ENCODE measurements at places on chromosomes 16 and 17.

GRCh38 chr16:11800382-11800718, 3.3 kb upstream of the ZC3H7A start:
- no peak for DNase-seq

- no peak for DNase-seq
Measured at GRCh38 chr16:3140603-3141427, 6.0 kb downstream of the ZNF213 start.

DNA sequence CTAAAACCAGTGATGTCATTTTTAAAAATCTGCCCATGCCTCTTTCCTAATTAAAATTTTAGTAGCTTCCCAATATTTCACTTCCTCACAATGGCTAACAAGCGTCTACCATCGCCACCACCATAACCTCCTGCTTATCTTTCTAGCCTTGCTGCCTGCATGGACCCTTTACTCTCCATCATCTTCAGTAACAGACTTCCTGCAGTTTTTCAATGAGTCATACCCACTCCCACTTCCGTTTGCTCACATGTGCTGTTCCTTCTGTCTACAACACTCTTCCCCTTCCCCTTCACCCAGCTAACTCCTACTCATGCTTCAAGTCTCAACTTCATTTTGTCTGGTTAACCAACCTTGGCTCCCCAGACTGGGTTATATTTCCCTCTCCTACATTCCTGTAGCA, 12.8 kb upstream of the SKAP1 start:
- DNase-seq: no peak

- no peak for DNase-seq
Measured at GRCh38 chr17:40545660-40546059, 19.6 kb downstream of the CCR7 start.

- no peak for DNase-seq
Measured at GRCh38 chr16:21272253-21272652, 5.8 kb downstream of the CRYM start.

- DNase-seq: no peak
Measured at GRCh38 chr16:67526149-67526791, 2.4 kb upstream of the RIPOR1 start.

DNA sequence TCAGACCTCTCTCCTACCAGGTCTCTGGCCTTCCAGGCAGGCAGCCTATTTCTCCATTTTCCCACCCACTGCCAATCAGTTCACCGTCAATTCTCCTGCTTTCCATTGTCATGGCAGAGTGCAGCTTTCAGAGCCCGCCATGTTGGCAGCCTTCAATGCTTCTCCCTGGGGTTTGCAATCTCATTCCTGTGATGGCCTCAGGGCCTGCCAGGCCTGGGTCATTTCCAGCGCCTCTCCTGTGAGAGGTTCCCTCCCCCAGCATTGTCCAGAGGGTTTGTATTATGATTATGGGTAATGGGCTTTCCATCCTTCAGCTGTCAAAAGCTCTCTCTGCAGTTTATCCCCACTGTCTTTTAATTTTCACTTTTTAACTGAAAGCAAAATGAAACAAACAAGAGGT, 716.6 kb upstream of the CDH8 start:
- no peak for DNase-seq
